Vagina (tissue), 2 donors: ENCODE measurements at places on chromosomes 2 and 18. TPM values are rescaled to one million over a fixed set of nuclear protein-coding genes. Genes with fewer than 3 reads are reported as not detected.
A peak's percentile ranks its signal among the peaks of the same experiment; 100 is the strongest.

- no peak for DNase-seq
These were observed 41.5 kb downstream of the KANSL3 start for GRCh38 chr2:96596596-96596995.

- DNase-seq: no peak
These were observed 217.0 kb upstream of the BOD1L2 start for GRCh38 chr18:56929886-56930285.

DNA sequence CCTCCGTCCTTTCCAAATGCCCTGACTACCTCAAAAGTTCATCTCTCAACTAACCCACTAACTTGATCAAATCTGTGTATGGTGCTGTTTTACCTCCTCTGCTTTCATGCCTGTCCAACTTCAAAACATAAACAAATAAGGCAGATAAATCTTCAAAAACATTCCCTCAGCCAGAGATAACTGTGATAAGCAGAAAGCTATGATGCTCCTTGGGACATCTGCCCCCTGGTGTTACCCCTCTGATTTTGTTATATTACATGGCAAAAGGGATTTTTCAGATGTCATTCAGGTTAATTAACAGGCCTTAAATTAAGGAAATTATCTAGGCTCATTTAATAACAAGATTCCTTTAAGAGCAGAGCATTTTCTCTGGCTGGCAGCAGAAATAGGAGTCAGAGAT lies 810.8 kb upstream of the CHAC2 start:
- DNase-seq: no peak

DNA sequence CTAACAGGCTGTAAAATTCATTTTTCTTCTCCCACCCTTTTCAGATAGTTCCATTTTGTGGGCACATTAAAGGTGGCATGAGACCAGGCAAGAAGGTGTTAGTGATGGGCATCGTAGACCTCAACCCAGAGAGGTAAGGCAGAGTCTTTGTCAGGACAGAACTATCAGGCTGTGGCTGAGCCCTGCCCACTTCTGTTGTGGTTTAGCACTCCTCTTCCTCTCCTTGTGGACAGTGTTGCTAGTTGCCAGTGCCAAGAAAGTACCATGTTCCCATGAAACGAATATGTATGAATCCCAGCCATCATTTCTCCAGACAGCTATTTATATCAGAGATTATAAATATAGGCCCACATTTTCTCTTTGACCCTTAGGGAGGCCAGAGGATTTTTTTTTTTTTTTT lies 1.6 kb downstream of the LGALSL start:
- DNase-seq: no peak

GRCh38 chr2:136250131-136250530 lies 132.2 kb upstream of the CXCR4 start:
- no peak for DNase-seq

GRCh38 chr18:43735570-43735969 lies 458.3 kb upstream of the SYT4 start:
- DNase-seq: no peak

DNA sequence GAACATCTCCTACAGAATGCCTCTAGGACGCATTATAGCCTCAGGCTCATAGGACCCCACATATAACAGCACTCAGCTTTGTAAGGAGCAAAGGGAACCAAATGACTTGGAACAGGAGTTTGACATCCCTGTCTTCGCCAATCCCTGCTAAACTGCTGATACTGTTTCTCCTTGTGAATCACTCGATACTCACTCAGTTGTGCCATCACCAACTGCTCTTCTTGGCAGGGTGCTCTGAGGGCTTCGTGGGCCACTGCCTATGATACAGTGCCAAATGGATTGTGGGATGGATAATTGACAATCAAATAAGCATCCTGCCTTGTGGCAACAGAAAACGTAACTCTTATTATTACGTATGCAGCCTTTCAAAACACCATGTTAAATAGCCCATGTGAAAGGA lies 396.3 kb downstream of the RIT2 start:
- DNase-seq: no peak

IGFBP2 gene
- total RNA-seq: 82.7 TPM

SAG gene
- total RNA-seq: not detected

DNA sequence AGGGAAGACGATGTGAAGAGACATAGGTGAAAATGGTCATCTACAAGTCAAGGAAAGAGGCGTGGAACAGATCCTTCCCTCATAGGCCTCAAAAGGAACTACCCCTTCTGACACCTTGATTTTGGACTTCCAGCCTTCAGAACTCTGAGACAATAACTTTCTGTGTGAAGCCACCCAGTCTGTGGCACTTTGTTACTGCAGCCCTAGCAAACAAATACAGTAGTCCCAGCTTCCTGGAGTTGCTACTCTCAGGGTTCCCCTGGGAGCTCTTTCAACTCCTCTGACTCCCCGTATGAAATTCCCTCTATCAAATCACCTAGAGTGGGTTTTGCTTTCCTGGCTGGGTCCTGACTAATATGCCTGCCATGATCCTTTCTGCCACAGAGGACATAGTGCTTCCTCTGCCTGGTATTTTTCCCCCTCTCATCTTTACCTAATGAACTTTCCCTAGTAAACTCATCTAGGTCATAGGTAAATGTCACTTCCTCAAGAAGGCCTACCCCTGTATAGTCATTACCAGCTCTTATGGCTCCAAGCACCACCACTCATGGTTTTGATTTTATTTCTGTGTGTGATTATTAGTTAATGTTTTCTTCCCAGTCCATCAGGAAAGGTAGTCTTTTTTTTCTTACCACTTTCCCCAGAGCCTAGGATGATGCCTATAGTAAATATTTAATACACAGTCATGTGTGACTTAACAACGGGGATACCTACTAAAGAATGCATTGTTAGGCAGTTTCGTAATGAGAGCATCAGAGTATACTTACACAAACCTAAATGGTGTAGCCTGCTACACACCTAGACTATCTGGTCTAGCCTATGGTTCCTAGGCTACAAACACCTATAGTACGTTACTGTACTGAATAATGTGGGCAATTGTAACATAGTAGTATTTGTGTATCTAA lies 111.5 kb upstream of the LGALSL start:
- DNase-seq: peak; percentile 31

SPDYA gene
- 5.2 TPM for total RNA-seq

COA5 gene
- 24.1 TPM for total RNA-seq

ANKRD62 gene
- total RNA-seq: 1.2 TPM

RAB17 gene
- total RNA-seq: not detected

- DNase-seq: no peak
These were observed 11.4 kb downstream of the HK2 start for GRCh38 chr2:74845217-74845751.

DNA sequence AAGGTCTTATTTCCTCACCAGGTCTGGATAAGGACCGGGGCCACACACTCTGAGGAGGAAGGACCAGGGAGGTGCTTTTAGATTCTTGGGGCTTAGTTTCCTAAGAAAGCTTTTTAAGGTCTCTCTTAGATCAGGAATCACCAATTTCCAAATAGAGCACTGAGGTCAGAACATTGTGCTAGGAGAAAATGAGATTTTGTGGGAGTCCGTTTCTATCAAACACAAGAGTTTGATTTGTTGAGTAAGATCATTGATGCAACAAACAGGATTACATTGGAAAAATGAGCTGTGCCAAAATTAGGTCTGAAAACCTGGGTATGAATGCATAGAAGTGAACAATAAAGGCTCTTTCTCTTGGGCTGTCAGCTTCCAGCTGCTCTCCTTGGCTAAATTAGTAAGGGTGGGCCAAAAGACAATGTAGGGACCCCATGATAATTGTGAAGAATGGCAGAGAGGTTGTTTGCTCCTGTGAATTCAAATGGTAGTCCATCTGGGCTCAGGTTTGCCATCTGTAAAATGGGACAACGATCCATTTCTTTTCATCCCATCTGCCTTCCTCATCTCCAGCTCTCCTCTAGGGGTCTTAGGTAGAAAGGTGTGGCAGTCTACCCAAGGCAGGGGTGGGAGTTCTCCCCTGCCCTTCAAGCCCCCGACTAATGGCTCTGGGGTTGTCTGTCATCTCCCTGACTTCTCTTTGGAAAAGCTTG lies 20.0 kb downstream of the IGFBP2 start:
- no peak for DNase-seq

TRIB2 gene
- total RNA-seq: 64.8 TPM

GRCh38 chr2:218893349-218894150 lies 12.9 kb downstream of the WNT10A start:
- DNase-seq: no peak

DNA sequence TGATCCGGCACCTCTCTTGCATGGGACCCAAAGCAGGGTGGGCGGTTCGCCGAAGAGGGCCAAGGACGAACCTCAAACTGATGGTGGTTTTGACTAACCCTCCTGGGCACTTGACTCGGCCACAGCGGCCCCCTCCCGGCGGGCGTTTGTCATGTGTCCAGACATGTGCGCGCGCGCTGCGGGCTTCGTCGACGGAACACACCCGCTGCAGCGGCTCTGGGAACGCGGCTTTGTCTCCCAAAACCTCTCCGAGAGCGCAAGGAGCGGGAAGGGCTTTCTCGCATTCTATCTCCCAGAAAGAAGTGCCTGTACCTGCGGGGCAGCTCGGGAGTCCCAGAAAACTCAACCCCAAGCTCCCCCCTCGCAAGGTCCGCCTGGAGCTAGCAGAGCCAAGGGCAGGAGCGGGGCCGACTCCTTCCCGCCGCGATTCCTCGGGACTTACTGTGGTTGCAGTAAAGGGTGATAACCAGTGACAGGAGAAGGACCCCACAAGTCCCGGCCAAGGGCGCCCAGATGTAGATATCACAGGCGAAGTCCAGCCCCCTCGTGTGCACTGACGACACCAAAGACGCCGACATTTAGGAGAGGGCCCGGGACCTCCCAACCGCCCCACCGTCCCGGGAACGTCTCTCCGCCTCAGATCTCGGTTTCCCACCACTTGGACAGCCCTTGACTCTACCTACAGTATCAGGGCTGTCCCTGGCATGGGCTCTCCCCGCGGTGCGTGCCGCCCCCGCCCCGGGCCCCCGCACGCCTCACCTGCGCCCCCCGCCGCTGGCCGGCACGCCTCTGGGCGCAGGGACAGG lies 1.6 kb downstream of the CD8A start:
- no peak for DNase-seq

DNA sequence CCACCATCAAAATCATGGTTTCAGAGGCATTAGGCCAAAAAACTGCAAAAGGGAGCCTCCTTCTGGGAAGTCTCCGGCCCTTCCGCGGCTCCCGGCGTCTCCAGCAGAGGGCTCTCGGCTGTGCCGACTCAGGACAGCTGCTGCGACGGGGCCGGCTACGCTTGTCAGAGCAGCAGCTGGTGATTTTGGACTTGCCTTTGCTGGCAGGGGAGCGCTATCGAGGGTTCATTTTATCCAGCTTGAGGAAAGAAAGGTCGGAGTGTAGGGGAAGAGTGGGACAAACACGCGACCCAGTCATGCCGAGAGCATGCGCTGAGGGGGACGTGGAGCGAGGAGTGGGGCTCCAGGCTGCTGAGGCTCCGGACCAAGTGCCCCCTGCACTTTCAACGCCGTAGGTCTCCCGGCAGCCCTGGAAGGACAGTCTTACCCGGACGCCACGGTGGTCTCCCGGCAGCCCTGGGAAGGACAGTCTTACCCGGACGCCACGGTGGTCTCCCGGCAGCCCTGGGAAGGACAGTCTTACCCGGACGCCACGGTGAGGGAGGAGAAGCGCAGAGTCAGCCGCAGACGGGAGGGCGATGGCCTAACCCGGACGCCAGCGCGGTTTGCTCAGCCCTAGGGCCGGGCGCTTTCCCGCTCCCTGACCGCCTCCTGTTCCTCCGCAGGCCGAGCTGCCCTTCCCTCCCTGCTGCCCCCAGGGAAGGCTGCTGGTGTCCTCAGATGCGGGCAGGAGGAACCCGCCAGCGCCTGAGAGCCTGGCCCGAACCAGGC lies 21.7 kb downstream of the DDX18 start:
- no peak for DNase-seq

DNA sequence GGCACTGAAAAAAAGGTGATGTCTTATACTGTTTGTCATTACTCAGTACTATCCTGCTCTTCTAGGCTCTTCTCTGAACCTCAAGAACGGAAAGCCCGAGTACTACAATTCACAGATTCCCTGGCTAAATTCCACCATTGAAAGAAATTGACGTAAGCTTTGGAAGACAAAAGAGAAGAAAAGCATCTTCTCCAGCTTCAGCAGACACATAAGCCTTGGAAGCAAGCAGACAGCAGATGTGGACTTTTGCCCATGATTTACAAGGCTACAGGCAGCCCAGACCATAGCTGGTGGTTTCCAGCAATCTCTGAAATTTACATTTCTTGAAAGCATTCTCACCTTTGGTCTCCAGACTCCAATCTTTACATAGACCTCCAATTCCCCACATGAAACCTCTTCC lies 289.0 kb downstream of the C1D start:
- no peak for DNase-seq

- no peak for DNase-seq
These were observed 4.0 kb downstream of the CLIP4 start for GRCh38 chr2:29119211-29119610.

DNA sequence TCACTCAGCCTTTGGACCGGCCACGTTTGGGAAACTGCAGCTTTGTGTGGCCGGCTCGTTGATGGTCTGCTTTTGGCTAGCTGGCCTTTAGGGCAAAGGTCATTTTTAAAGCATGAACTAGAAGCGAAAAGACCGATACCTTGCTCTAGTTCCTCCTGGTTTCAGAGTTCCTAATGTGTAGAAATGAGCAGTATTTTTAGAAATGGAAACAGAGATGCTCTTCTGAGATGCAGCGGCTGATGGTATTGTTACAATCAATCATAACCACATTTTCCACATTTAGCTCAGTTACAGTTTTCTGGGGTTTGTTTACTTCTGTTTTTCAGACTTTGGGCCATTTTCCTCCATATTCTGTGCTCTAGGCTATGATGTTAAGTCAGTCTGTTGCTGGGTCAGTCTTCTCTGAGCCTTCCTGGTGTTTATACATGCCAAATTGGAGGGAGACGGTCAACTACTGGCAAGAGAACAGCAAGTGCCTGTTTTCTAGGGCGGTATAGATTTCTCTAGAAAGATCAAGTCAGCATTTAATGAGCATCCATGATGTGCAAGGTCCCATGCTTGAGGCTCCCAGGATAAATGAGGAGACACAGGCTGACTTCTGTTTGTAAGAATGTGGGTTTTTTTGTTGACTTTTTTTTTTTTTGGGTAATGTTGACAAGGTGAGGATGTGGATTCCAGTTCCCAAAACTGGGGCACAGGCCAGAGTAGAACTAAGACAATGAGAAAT lies 28.0 kb downstream of the RNF144A start:
- no peak for DNase-seq

- no peak for DNase-seq
These were observed 422.9 kb downstream of the ARHGAP15 start for GRCh38 chr2:143551971-143552650.

GRCh38 chr2:233047667-233048066 lies 12.5 kb upstream of the INPP5D start:
- no peak for DNase-seq

DNA sequence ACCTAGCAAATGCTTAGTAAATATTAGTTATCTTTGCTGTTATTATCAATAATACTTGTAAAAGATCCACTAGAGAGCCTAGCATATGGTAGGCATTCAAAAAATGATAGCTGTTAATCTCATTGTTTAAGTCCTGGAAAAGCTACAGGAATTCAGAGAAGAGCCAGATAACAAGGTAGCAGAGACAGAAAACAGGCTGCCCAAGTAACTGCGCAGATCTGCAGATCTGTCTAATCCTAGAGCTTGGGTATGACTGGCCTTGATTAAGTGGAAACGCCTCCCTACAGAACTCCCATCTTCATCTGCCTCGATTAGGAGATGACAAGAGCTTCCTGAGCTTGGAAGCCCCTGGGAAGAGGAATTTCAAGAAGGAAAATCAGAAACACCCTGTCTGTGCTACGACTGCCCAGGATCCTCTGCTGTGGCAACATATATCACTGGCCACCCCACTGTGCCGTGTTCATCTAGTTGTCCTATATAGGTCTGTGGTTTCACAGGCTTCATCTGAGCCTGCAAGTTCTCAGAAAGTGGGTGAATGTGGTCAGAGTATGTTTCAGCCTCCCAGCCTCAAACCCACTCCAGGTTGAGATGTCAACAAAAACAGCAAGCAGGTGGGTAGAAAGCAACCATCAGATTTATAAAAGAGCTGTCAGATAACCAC lies 151.5 kb upstream of the PKDCC start:
- DNase-seq: no peak
